ENCODE measurements at places on chromosomes 3 and 15.

GRCh38 chr3:61813636-61814035 lies 252.3 kb downstream of the PTPRG start:
- DNase-seq, result no peak

- DNase-seq, result no peak
These were observed 722 bp downstream of the RBMS3 start for GRCh38 chr3:29281344-29282241.

GRCh38 chr3:28726840-28727239 lies 378.2 kb upstream of the AZI2 start:
- DNase-seq, result peak; percentile 54

- DNase-seq, result no peak
These were observed 158.9 kb downstream of the TBC1D5 start for GRCh38 chr3:17583530-17583929.

DNA sequence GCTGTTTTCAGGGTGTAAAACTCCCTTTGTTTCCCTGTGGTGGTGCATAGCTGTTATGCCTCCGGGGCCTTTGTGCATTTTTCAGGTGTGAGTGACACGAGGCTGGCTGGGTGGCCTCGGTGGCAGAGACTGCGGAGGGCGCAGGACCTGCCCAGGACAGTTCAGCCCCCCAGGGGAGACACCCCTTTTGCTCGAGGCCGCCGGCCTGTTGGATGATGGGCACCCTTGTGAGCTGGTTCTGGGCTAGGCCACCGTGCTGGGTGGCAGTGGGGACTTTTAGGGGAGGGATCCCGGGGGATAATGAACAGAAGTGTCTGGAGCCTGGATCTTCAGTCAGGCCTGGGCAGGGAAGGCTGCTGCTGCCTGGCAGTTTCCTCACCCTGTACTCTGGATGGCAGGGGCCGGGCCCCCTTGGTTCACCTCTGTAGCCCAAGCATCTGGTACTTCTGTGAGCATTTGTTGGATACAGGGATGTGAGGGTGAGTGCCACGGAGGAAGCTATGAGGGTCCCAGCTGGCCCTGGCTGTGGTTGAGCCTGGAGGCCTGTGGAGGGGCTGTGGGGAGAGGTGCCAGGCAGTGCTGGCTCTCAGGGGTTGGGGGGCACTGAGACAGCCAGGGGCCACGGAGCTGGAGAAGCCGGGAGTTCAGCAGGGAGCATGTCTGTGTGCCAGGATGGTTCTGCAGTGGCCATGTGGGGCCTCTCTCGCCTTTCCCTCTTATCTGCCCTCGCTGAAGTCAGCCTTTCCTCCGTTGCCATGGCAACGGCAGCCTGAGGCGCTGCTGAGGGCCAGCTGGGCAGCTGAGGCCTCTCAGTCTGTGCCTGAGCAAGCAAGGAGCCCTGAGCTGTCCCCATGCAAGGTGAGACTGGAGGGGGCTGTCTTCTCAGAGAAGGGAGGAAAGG lies 49.0 kb downstream of the KY start:
- DNase-seq, result peak; percentile 56

DNA sequence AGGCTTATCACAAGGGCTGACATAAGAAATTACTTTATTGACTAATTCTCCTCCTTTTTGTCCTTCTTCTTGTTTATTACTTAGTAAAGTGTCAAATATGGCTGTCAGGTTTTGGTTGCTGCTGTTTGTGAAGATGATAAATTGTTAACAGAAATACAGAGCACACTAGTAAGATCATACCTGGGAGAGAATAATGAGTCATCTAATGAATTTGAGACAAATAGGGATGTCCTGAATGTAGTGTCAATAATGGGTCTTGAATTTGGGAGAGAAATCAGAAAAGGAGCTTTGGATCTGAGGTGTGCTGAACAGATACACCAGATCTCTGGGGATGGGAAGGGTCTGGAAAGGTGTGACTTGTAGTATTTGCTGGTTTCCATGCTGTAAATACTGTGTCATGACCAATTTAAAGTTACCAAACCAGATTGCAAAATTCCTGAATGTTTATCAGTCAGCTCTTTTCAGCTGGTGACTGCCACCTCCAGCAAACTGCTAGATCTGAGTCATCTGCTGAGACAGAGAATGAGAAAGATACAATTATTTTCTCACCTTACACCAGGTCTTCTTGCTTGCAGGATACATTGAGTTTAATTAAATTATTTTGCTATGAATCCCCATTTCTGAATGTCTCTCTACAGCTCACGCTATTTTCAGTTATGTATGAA lies 76.7 kb upstream of the SATB1 start:
- DNase-seq, result no peak

DNA sequence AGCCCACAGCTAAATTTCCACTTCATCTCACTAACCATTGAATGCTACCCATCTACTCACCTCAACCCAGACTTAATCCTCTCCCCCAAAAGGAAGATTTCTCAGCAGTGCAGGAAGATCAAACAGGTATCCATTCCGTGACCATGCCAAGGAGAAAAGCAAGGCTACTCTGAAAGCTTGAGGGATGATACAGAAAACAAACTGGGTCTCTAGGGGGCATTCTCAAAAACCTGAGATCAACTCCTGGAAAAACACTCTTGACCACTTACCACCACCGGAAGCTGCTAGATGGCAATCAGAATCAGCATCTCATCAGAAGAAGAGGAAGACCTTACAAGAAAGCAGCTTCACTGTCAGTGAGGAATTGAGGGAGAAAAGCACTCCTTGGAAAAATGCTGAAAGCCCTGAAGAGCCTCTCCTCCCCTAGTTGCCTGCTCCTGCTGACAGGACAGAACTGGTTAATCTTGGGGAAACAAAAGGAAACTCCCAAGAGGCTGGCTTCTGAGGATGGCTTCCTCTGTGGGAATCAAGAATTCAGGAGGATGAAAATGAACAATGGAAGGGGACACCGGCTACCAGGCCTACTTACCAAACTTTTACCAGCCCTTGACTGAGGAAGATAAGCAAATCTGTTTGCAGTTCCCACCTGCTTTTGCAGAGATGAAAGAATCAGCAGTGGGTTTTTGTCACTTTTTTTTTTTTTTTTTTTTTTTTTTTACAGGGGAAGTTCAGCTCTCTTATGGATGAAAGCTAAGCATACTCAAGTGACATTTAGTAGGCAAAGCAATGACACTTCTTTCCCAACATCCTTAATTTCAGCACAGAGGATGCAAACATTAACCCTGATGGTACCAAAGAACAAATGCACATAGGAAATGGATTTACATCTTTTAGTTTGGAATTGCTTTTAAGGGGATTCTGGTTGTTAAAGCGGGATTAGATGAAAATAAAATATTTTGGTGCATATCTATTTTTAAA lies at the start of gene ATP8B4:
TSS of gene ATP8B4 (minus strand) at position 171 of the 978 bp plus-strand sequence. CDS start 12,267 bp downstream, outside the sequence.
- no peak for DNase-seq

- DNase-seq, result no peak
These were observed 84.0 kb upstream of the ALDH1L1 start for GRCh38 chr3:126264381-126264780.

DNA sequence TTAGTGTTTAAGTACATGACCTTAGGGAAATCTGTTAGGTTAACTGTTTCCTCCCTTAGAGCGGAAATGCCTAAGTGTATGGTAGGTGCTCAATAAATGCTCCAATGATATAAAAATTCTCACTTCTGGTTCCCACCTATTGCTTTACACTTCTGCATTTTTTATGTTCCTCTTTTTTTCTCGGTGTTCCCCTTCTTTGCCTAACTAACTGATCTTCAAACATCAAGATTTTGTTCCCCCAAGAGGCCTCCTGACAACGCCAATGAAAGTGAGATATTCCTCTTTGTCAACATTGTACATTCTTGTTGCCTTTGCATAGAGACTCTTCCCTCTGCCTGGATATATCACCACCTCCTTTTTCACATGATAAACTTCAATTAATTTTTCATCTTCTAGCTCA lies 17.4 kb downstream of the SLC35A5 start:
- no peak for DNase-seq

- no peak for DNase-seq
These were observed 19.8 kb downstream of the WDR73 start for GRCh38 chr15:84634228-84634837.

DNA sequence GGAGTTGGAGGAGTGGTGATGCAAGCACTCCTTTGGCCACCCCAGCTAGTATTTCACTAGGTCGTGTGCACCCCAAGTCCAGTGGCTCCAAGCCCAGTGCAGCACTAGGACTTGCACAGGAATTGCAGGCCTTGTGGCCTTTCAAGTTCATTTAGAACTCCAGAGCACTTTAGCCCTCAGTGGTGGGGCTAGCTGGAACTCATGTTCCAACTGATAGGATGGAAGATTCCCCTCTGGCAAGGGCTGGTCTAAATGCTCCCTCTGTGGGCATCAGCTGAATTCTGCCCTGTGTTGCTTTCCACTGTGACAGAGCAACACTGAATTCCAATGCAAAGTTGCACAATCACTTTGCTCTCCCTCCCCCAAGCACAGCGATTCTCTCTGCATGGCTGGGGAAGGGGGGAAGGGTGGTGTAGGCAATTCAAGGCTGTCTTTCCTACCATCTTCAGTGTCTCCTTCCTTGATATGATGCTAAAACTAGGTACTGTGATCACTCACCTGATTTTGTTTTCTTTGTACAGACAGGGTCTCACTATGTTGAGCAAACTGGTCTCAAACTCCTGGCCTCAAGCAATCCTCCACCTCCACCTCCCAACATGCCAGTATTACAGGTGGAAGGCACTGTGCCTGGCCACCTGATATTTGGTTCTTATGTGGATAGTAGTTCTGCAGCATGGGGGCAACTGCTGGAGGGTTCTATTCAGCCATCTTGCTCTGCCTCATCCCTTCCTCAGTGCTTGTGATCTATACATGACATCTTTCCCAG lies 10.3 kb downstream of the USF3 start:
- DNase-seq, result peak; percentile 18

- DNase-seq, result no peak
These were observed 402.7 kb downstream of the GRM7 start for GRCh38 chr3:7263347-7264195.

DNA sequence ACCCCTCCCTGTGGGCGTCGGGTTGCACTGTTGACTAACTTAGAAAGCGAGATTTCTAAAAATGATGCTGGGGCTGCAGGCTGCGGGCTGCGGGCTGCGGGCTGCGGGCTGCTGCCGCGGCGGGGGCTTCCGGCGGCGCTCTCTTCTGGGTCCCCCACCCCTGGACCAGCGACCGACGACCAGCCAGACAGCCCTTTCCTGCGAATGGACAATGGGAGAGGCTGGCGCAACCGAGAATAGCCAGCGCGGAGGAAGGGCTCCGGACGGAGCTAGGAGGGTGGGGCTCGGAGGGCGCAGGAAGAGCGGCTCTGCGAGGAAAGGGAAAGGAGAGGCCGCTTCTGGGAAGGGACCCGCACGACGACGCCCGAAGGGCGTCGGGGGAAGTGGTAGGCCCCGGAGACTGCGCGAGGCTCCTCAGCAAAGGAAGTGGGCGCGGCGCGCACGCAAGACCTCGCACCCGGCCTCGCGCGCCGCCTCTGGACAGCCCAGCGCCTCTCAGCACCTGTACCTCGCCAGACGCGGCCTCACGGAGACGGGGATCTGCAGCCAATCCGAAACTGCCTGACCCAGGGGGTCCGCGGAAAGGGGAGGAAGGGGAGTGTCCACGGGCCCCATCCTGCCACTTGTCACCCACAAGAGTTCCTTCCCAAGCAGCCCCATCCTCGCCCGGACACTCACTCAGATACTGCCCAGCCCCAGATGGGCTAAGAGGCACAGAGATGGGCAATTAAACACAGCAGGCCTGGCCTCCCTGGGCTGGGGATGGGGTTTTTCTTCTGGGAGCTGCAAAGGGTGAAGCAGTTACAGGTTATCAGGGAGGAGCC lies 70.7 kb downstream of the SLC12A8 start:
- no peak for DNase-seq

DNA sequence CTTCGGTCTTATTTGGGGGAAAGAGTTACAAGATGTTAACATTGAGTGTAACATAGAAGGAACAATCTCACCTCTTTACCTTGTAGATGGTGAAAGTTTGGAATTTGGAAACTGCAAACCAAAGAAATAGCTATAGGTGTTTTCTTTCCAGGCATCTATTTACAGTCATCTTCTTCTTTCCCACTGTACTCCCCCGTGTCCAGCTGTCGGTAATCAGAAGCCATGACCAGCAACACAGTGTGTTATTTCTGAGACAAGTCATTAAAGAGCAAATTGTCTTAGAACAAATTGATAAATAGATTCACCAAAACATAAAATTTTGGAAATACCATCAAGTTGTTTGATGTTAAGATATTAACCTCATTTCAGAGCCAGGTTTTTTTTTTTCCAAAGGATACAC lies 590.5 kb upstream of the NAALADL2 start:
- DNase-seq, result no peak

DNA sequence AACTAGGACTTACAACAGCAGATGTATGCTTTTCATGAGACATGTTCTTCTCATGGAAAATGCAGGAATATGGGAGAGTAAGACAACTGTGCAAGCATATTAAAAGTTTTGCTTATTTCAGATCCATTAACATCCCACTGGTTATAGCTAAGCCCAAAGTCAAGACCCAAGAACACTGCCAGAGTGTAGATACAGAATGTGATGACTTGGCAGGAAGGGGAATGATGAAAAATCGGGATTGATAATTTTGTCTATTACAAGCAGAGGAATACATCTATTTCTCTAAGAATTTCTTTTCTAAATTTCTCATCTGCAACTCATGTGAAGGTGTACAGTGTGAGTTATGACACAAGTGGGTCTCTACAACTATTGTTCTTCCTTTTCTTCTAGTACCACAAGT lies 76.4 kb downstream of the SPATA16 start:
- DNase-seq, result no peak

- DNase-seq, result no peak
These were observed 298.9 kb upstream of the RORA start for GRCh38 chr15:61527836-61528580.

- no peak for DNase-seq
These were observed 87.6 kb downstream of the BDH1 start for GRCh38 chr3:197468167-197468566.

DNA sequence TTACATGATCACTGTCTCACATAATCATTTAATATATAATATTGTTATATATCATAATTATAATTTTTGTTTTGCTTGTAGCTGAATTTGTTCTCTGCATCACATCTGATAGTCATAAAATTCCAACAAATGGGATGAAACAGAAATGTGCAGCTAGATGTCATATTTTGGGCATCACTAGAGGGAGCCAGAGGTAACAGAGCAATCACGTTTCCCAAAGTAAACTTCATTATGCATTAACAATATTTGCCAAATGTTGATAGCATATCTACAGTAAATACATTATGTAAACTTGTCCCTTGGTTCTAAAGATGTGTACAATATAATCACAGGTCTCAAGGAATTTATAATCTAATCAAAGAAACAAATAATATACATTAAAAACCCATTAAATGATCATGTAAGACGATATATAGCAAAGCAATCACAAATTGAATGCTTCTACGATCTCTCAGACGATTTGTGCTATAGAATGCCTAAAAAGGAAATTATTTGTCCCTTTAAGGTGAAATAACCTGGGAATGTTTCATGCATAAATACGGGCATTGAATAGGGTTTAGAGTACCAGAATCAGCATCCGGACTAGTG lies 234.2 kb upstream of the MCTP2 start:
- DNase-seq, result peak; percentile 41

- DNase-seq, result no peak
These were observed 24.1 kb upstream of the CPNE9 start for GRCh38 chr3:9679476-9680080.

GRCh38 chr3:60047426-60048200 lies 997.8 kb upstream of the CFAP20DC start:
- no peak for DNase-seq

All from Caco-2 (cell line).